ENCODE measurements at places on chromosomes 6 and 20.

DNA sequence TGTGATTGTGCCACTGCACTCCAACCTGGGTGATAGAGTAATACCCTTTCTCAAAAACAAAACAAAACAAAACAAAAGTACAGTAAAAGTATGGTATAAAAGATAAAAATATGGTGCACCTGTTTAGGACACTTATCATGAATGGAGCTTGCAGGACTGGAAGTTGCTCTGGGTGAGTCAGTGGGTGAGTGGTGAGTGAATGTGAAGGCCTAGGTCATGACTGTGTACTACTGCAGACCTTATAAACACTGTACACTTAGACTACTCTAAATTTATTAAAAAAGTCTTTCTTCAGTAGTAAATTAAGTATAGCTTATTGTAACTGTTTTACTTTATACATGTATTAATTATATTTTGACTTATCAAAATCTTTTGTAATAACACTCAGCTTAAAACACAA lies 46.0 kb downstream of the ZFP64 start:
- no peak for DNase-seq

GRCh38 chr20:24469894-24470745 lies 691 bp downstream of the SYNDIG1 start:
- DNase-seq = no peak

DNA sequence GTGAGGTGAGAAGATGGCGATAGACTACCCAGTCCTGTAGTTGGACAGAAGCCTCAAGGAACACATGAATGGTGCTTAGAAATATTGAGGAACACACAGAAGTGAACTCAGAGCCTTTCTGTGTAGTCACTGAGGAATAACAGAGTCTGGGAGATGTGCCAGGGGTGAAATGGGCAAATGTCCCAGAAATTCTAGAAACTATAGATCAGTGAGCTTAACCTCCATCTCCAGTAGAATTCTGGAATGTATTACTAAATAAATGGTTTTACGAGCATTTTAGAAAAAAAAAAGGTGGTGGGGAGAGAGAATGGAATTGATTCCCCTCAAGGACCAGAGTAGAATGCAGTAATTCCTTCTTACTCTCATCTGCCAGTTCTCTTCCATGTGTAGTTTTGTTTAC lies 380.0 kb downstream of the LMBRD1 start:
- DNase-seq = no peak

- no peak for DNase-seq
Measured at GRCh38 chr20:22974354-22974753, 60.8 kb upstream of the SSTR4 start.

- DNase-seq = peak; percentile 49
Measured at GRCh38 chr20:4091490-4092479, 76.4 kb upstream of the RNF24 start.

GRCh38 chr20:59448196-59448595 lies 147.8 kb downstream of the EDN3 start:
- no peak for DNase-seq

DNA sequence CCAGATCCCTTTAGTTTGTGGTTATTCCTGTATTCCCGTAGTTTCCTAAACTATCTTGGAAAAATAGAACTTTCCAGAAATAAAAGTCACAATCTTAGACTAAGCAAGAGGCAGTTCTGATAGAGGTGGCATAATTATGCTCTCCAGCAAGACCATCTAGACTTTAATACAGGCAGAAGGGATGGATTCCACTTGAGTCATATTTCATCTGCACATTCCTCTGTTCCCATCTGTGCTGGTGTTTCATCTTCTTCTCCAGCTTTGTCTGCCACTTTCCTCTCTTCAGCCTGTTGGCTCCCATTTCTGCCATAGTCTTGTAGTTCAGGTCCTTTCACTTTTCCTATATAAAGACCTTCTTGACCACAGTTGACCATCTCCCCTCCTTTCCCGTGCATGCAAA lies 102.9 kb downstream of the SOBP start:
- DNase-seq = no peak

- no peak for DNase-seq
Measured at GRCh38 chr20:12999201-12999600, 9.6 kb upstream of the SPTLC3 start.

DNA sequence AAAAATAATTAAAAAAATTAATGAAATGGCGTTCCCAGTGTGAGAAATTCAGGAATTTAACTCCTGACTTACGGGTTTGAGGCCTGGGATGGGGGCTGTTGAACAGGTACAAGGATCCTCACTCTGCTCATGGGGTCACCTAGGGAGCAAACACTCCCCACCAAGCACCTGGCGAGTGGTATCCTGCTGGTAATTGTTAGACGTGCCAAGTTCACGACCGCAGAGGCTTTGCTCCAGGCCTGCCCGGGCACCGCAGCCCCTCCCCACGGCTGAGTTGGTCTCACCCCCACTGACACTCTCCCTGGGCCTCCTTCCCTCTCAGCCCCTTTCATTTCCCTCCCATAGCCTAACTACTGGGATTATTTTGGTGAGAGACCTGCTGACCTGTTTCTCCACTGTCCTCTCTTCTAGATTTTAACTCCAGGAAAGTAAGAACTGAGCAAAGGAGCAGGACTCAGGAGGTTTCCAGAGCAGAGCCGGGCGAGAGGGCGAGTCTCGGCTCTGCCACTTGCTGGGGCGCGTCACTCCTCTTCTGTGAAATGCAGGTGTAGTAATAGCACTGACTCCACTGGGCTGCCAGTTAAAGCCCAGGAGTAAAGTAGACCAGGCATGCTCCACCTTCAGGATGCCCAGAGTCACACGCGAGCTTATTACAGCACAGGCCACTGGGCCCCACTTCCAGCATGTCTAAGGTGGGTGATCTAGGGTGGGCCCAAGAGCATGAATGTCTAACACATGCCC lies 22.8 kb downstream of the BMP7 start:
- DNase-seq = no peak
